Right cardiac atrium (tissue), 5 donors: ENCODE measurements at places on chromosomes 3 and 15. TPM values are rescaled to one million over a fixed set of nuclear protein-coding genes. Genes with fewer than 3 reads are reported as not detected.

GRCh38 chr15:33322091-33322490 lies 11.3 kb downstream of the RYR3 start:
- DNase-seq: no peak

The PAQR5 gene
- polyA plus RNA-seq: 0.32 TPM

DNA sequence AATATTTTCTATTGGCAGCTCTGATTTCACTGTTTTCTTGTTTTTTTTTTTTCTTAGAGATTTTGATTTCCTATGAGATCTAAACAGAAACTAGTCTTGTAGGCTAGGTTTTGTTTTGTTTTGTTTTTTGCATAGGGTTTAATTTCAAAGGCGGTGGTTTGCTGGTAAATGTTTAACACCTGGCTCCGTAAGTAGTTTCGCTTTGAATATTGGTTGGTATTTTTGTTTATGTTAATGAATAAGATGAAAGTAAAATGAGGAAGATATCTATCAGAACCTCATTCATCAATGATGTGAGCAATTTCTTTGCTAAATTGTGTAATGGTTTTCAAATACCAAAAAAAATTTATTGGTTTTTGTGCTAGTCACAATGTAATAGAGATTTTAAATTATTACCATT lies 39.7 kb upstream of the TM4SF1 start:
- no peak for DNase-seq

The CPA3 gene
- polyA plus RNA-seq: 0.11 TPM

DNA sequence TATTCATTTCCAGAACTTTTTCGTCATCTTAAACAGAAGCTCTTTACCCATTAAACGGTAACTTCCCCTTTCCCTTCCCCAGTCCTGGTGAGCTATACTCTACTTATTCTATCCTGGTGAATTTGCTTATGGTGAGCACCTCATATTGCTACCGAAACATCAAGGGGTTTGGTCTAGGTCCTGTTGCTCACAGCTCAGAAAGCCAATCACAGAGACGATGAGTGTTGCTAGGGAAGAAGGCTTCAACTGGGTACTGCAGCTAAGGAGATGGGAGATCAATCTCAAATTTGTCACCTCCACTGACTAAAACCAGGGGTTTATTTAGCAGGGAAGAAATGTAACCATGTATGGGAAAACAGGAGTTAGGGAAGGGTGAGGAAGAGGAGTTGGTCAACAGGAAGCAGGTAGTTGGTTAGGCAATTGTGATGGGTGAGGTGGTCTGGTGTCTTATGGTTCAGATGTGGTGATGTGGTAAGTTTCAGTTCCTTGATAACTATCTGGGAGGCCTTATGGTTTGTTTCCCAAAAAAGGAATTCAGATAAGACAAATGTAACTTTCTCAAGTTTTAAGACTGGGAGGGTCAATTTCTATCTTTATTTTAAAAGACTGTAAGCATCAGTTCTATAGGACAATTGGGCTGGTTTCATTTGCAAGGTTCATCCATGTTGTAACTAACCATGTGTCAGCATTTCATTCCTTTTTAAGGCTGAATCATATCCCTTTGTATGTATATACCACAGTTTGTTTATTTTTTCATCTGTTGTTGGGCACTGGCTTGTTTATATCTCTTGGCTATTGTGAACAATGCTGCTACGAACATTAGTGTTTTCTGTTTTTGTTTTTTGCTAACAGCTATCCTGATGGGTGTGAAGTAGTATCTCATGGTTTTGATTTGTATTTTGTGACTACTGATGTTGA lies 24.3 kb downstream of the ARHGAP11B start:
- DNase-seq: no peak

The PLXNB1 gene
- 52.7 TPM for polyA plus RNA-seq

The SH3GL3 gene
- 0.88 TPM for polyA plus RNA-seq

- DNase-seq: no peak
These were observed 240.0 kb upstream of the SEMA6D start for GRCh38 chr15:47477341-47477740.

The ATP10A gene
- polyA plus RNA-seq: 0.95 TPM

GRCh38 chr3:45168451-45168850 lies 22.3 kb upstream of the CDCP1 start:
- no peak for DNase-seq

DNA sequence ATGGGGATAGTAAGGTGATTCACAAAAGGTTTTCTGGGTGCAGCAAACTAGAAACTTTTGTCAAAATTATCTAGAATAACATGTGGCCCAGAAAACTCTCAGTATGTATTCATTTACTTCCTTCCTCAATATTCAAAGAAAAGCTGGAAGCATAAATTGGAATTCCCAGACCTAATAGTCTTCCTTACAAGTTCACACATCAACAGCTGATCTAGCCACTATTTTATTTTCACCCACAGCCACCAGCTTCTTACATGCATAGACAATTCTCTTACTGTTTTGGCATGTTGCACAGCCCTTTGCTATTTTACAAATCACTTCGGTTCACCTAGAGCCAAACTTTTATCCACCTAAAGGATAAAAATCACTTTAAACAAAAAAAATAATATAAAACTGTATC lies 647.8 kb upstream of the CCDC54 start:
- DNase-seq: no peak

The MRPL46 gene
- 67.9 TPM for polyA plus RNA-seq

The CSPG5 gene
- polyA plus RNA-seq: 0.86 TPM

GRCh38 chr3:129366312-129366831 lies 62.1 kb downstream of the EFCAB12 start:
- no peak for DNase-seq

DNA sequence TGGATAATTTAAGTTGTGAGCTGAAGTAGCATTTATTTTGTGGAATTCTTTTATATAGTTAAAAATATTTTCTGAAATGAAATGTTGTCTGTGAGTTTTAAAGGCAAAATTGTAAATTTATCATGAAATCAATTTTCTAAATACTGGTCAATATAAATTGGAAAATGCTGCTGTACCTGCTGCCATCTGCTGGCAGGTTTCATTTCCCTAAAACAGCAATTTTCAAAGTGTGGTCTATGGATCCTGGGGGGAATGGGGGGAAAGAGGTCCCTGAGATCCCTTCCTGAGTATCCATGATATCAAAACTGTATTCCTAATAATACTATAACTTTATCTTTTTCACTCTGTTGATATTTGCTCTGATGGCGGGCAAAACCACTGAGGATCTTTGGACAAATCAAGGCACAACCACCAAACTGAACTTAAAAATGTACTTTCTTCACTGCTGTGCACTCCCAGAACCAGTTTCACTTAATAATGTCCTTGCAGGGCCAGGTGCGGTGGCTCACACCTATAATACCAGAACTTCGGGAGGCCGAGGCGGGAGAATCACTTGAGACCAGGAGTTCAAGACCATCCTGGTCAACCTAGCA lies 17.2 kb upstream of the CCR4 start:
- DNase-seq: no peak

- DNase-seq: no peak
These were observed 409.9 kb downstream of the FHIT start for GRCh38 chr3:60841355-60841754.

DNA sequence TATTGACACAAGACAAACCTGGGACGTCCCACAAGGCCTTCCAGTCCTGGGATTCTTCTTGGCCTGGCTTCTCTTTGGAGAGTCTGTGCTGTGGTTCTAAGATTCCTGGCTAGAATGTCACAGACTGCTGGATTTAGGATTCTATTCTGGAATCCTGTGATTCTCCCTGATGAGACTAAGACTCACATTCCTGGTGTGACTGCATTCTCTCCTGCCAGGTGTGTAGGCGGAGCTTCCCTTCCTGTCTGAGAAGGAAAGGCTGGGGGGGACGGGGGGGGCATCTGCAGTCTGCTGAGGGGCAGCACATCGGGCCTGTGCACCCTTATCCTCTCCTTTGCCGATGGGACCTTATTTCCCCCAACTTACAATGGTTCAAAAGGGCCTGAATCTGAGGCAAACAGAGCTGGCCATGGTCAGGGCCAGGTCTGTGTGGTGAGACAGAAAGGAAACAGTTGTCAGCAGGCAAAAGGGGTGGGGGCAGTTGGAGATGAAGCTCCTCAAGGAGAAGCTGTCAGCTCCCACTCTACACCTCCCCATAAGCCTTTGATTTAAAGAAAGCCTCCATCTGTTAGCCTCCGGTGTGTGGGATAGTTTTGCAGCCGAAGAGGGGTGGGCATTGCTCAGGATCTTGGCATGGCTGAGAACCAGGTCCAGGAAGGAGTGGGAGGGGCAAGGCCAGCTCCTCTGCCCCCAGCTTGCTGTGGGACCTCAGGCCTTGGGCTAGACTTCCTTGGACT lies 30.9 kb downstream of the VIPR1 start:
- DNase-seq: no peak

The SLC6A11 gene
- 0.02 TPM for polyA plus RNA-seq

DNA sequence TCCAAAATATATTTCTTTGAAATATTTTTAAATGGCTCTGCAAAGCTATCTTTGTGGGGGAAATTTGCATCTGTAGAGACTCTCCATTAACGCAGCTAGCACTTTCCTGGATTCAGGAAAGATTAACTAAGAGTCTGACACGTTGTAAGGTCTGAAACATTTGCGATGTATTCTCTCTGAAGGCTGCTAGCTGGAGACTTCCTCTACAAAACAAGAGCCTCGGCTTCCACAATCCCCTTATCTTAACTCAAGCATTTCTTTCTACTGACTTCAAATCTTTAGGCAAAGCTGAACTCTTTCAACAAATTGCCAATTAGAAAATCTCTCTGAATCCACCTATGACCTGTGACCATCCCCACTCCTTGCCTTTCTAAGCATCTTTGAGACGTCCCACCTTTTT lies 250.5 kb downstream of the KLF13 start:
- no peak for DNase-seq

- DNase-seq: no peak
These were observed 30.9 kb downstream of the GOLM2 start for GRCh38 chr15:44319385-44319784.

DNA sequence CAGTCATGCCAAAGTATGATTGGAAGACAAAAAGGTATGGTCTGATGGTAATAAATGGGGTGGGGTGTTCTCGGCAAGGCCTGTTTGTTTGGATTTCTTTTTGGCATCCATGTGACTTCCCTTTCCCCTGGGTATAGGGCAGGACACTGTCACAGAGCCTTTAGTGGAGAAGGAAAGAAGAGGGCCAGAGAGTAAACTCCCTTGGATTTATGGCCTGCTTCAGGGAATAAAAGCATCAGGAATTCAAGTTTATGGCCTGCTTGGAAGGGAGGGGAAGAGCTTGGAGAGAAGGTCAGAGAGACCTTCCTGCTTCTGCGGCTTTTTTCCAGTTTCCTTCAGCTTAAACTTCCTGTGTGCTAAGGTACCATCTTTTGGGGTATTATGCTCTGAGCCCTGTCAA lies 179.4 kb upstream of the ADAMTS9 start:
- no peak for DNase-seq

The AGBL1 gene
- not detected for polyA plus RNA-seq

The GHSR gene
- not detected for polyA plus RNA-seq

The CORO2B gene
- 6.9 TPM for polyA plus RNA-seq

- DNase-seq: no peak
These were observed 440.8 kb downstream of the ZNF385D start for GRCh38 chr3:21310161-21310560.

- DNase-seq: peak; percentile 47
These were observed 80.4 kb upstream of the TMEM158 start for GRCh38 chr3:45306406-45307008.

GRCh38 chr3:58351920-58352319 lies 19.2 kb downstream of the PXK start:
- DNase-seq: no peak

DNA sequence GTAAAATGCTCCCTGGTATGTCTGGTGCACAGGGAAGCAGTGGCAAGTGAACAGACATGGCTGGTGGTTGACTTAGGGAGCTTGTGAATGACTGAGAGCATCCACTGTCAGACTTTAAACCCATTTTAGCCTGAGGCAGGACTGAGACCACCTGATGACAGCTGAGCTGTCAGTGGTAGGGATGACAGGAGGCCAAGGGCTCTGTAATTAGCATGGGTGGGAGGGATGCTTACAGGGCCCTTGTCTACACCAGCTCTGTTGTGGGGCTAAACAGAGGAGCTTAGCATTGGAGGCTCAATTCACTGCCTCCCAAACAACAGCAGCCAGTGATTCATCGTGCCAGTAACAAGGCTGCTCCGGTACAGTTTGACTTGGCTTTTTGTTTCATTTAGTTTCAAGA lies 169.4 kb downstream of the CHST2 start:
- no peak for DNase-seq

The MGLL gene
- polyA plus RNA-seq: 64.9 TPM

DNA sequence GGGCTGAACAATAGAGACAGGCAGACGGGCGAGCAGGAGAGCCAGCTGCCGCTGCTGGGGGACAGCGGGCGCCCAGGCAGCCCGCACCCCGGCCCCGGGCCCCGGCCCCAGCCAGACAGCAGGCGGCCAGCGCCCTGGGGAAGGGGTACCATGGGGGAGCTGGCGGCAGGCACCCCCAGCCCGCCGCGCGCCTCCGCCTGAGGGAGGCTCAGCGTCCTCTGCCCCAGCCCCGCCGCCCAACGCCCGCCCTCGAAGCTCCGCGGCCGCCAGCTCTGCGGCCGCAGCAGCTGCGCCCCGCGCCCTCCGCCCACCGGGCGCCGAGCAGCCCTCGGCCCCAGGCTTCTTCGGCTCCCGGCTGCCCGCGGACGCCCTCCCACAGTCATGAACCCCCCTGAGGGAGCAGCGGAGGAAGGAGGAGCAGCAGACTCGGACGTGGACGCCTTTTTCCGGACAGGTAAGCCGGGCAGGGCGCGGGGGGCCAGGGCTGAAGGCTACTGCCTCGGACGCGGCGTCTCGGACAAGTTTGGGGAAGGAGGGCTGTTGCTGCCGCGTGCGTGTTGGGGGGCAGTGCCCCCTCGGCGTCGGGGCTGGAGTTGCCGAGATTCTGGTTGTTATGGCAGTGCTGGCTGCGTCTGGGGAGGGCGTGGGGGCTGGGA lies 41.6 kb upstream of the ROPN1 start:
- peak; percentile 63 for DNase-seq

GRCh38 chr15:64246364-64247189 lies 83.8 kb upstream of the PPIB start:
- no peak for DNase-seq

DNA sequence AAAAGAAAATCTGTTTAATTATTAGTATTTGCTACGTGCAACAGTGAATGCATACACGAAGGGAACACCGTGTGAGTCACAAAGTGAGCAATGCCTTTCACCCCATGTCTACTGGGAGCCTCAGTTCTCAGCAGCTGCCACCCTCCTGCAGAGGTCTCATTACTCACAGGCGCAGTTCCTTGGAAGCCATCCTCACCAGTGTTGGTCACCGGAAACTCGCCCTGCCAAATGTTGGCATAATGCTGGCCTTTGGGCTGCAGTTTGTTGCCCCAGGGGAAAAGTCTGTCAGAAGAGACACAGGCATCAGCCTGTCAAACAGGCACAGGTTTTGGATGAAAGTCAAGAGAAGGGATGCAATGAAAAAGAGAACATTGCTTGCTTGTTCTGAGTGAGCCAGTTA lies 50.1 kb downstream of the SUMF1 start:
- DNase-seq: no peak

DNA sequence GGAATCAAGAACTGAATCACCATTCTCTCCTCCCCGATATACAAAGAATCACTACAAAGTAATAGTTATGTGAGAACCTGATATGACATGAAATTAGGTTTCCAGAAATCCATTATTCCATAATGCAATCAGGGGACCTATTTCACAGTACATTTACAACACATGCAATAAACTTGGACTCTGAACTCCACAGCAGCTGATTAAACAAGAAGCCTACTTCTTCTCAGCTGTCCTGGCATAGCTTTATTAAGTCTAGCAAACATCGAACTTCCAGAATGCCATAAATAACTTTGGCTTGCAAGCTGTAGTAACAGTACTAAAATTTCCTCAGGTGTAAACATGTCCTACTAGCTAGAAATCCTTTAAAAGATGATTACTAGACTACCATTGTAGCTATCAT lies 17.8 kb downstream of the PDCD10 start:
- DNase-seq: no peak
